ENCODE measurements at places on chromosomes 3 and 15.

DNA sequence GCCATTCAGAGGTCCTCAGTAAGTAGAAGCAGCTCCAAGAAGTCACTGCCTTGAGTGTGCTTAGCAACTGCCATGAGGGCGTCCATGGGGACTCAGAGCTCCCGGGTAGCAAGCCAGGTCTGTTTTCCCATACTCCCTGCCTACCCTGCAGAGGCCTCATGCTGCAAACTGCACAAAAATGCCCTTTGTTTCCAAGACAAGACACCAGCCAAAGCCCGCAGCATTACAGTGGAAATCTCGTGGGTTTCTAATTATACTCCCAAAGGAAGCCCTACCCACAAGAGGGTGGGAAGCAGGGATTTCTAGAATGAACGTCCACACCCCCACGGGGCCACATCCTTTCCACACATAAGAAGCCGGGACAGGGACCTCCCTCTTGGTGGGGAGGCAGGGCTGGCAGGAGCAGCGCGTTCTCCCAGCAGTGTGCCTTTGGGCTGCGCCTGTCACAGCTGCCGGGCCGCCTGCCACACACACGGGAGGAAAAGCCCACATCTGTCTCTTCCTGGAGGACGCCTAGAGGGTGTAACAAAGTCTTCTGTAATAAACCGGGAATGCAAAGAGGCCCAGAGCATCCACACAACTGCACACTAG is 31.1 kb downstream of the FAM174B start:
- DNase-seq: no peak

DNA sequence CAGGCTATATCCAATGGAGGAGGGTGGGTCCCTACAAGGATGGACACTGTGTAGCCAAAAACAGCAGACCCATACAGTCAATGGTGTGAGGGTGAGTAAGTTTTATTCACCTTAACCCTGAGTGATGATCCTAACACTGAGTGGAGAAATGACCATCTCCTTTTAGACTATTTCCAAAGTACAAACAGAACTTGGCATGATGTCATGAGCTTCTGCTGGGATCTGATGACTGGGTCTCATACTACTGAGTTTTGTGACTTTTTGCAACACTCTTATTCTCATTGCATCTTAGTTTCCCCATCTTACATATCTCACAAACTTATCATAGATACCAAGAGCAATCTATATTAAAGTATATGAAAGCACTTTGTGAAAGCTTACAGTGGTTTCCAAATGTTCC is 330.3 kb upstream of the CFAP20DC start:
- no peak for DNase-seq

GRCh38 chr15:75153565-75154276 is 48.0 kb upstream of the C15orf39 start:
- peak; percentile 98 for DNase-seq

DNA sequence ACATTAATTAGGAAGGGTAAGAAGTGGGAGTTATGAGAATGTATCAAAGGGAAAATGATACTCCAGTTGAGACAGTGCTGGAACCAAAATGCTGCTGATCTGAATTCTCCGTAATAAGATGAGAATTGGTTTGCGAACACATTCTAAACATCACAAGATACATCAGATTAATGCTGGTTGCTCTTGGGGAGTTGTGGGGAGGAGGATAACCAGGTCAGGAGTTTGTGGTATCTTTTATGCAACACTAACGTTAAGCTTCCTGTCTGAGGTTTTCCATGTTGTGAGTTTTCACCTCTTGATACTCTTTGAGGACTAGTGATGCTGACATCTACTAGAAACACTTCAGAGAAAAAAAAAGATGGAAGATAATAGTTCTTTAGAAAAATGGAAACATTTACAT is 47.2 kb downstream of the PPARG start:
- DNase-seq: no peak

- peak; percentile 76 for DNase-seq
These were observed 34.3 kb downstream of the CCR3 start for GRCh38 chr3:46276497-46277099.

GRCh38 chr3:51388286-51389029 is 2.6 kb upstream of the RBM15B start:
- peak; percentile 58 for DNase-seq

GRCh38 chr3:71247221-71247957 is 336.1 kb downstream of the FOXP1 start:
- no peak for DNase-seq

GRCh38 chr3:58414538-58415197 is 19.0 kb downstream of the PDHB start:
- peak; percentile 84 for DNase-seq

GRCh38 chr3:159672728-159673688 is 315.6 kb upstream of the IL12A start:
- DNase-seq: no peak

- DNase-seq: no peak
These were observed at the start of gene CXCR6 for GRCh38 chr3:45943207-45943846. Gene CXCR6, plus strand, starts transcription at chr3:45943464. Its CDS starts 3,018 bp downstream, at chr3:45946482.

DNA sequence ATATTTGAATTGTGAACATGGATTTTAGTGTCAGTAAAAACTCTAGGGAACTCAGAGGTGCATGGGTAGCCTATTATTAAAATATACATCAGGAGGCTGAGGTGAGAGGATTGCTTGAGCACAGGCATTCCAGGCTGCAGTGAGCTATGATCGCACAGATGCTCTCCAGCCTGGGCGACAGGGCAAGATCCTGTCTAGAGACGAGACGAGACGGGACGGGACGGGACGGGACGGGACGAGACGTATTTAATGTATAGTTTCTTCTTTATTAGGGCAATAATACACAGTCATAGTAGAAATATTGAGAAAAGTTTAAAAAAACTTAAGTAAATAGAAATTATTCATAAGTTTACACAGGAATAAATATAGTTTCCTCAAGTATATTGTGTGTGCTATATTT is 89.3 kb downstream of the DIPK2A start:
- no peak for DNase-seq

DNA sequence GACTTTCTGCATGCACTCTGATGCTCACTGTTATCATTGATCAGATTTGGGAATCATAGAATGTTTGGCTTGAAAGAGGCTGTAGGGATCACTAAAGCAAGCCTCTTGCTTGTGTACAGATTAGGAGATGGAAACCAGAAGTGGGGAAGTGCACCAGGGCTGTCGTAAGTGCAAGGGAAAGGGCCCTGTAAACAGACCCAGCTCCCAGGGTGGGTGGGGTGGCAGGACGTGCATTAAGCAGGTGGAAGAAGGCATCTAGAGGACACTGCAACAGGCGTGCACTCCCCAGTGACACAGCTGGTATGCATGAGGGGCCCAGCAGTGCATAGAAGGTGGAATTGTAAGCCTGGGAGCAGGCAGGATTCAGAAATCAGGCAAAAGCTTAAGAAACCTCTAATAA is 58.0 kb upstream of the SLC7A14 start:
- DNase-seq: no peak

GRCh38 chr15:52466134-52466701 is 62.5 kb downstream of the MYO5A start:
- DNase-seq: peak; percentile 64

DNA sequence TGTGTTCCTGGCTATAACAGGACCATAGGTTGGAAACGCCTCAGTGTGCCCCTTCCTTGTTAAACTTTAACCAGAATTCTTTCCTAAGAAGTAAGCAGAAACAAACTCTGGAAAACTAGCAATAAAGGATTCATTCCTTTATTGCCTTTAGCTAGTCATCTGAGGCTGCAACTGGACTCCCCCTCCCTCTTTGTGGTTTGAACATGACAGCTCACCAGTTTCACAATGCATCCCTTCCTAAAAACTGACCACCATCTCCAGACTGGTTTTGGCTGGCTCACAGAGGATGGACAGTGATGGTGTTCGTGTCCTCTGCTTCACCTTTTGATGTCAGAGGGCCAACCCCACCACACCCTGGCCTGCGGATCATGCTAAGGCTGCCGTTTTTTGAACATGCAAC is 27.9 kb upstream of the TGFBR2 start:
- DNase-seq: no peak

- DNase-seq: no peak
These were observed 6.2 kb upstream of the SPSB4 start for GRCh38 chr3:141044695-141045641.

GRCh38 chr3:73270839-73271483 is 209.5 kb downstream of the EBLN2 start:
- DNase-seq: no peak

GRCh38 chr3:14792691-14793121 is 26.1 kb upstream of the FGD5 start:
- DNase-seq: no peak

GRCh38 chr3:12437861-12438260 is 46.4 kb upstream of the TSEN2 start:
- DNase-seq: no peak

DNA sequence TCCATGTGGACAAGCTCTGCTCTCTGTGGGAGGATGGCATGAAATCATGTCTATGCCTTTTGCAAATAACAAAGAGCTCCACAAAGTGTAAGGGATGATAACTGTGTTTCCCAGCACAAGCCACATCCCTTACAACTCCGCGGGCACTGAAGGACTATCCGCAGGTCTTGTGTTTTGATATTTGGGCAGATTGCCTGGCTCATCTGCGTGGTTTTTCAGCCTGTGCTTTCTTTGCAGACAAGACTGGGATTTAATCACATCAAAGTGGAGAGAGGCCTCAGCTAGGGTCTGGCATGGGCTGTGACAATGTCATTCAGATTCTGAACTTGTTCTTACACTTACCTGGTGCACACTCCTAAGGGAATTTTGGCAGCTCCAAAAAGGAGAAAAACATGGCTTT is 30.2 kb upstream of the CA12 start:
- DNase-seq: no peak

DNA sequence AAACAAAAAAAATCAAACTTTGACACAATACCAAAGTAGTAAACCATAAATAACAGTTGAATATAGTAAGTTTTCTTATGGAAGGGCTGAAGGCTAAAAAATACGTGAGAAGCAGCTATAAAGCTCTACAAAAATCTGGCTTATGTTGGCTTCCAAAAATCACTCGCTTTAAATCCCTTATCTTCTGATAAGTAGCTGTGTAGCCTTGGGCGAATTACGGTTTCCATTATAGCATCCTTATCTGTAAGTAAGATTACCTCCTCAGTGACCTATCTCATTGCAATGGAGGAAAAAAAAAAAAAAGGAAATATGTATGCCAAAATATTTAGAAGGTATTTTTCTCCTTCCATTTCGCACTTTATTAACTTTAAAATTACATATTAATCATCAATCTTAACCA is 348.6 kb downstream of the PLOD2 start:
- DNase-seq: no peak

DNA sequence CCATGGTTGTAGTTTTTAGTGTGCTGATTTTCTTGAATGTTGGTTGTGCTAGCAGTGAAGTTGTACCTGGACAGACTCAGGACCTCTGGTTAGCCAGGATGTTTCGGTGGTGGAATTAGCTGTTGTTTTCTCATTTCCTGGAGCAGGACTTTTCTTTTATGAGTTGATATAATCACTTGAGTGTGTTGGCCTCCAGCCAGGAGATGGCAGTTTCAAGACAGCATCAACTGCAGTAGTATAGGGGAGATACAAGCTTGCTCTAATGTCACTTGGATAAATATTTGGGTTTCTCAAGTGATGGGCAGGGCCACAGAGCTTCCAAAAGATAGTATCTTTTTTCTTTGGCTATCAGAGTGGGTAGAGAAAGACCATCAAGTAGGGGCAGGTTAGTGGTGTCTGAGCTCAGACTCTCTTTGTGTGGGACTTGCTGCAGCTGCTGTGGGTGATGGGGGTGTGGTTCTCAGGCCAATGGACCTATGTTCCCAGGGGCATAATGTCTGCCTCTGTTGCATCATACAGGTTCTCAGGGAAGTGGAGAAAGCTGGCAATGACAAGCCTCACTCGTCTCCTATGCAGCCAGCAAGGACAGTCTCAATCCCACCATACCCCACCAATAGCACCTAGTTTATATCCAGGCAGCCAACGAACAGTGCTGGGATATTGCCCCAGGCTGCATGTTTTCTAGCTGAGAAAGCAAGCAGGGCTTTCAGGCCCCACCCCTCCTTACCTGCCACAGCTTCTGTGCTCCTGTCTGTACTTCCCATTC is 14.6 kb upstream of the OR5K2 start:
- DNase-seq: no peak

DNA sequence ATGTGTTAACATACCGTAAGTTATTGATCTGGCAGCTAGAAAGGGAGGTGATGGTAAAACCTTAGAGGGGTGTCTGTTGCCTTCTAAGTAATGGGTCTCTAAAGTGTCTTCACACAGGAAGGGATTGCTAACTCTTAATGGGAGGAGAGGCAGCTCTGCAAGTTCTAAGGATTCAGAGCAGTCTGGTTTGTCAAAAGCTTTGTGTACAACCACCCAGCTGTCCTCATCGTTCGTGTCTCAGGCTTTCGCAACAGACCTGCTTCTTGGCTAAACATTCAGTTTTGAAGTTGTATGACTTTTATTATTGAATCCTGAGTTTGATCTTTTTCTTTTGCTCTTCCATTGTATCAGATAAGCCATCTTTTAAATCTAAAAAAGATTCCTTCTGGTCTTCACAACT is 404.9 kb downstream of the SQOR start:
- DNase-seq: no peak

- DNase-seq: no peak
These were observed 995.3 kb downstream of the ROBO2 start for GRCh38 chr3:78035131-78035641.

DNA sequence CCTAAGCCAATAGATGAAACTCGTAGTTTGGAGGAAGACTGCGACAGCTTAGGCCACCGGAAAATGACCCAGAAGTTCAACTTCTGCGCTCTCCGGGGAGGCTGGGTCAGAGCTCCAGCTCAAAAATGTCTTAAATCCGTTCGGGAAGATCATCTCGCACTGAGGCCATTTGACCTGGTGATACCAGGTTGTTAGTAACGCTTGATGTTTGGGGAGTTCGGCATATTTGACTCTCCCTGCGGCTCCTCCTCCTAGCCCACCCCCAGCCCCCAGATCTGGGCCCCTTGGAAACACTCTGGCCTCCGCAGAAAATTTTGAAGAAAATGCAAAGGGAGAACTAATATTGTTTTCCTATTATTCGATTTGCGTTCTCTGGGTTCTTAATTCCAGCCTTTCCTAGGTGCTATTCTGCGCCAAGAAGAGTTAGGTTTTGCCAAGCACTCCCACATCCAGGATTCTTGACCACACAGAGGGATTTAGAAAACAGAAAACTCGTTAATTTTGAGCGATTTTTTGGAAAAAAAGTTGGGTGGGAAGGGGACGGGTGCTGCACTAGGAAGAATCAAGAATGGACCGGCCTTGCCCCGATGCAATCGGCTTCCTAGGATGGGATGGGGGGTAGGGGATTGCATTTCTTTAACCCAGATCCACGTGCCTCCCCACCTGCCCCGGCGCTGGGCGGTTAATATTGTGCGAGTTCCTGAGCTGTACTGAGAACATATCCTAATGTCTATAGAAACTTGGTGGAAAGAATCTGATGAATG is 50.0 kb downstream of the ZIC4 start:
- DNase-seq: no peak

GRCh38 chr3:78659386-78659987 is 1108.3 kb downstream of the ROBO1 start:
- peak; percentile 47 for DNase-seq

- DNase-seq: peak; percentile 74
These were observed 45.0 kb downstream of the TNK2 start for GRCh38 chr3:195863121-195864061.

GRCh38 chr3:111285184-111285538 is 213.5 kb downstream of the NECTIN3 start:
- no peak for DNase-seq

Data from KBM-7 (cell line).